ENCODE measurements at places on chromosomes 4 and X. TPM values are rescaled to one million over a fixed set of nuclear protein-coding genes. Genes with fewer than 3 reads are reported as not detected.

Gene DCHS2
- total RNA-seq: not detected

Gene ING2
- total RNA-seq: 11.1 TPM

Gene SMAD1
- total RNA-seq: 55.5 TPM

Gene NIPAL1
- 0.71 TPM for total RNA-seq

DNA sequence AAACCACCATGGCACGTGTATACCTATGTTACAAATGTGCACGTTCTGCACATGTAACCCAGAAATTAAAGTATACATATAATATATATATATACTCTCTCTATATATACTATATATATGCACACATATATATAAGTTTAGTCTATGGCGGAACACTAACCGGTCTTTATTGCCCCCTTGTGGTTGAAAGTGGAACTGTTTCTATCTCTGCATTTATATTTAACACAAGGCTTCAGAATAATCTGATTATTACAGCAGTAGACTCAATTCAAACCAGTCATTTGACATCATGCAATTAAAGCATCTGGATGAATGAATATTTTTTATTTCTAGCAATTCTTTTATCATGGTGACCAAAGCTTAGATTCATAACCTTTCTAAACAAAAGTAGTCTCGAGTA, 14.6 kb downstream of the RAB9B start:
- DNase-seq: peak; percentile 14

Gene PAGE2
- total RNA-seq: not detected

- DNase-seq: no peak
Observed at GRCh38 chr4:183154701-183155391, 55.8 kb downstream of the WWC2 start.

DNA sequence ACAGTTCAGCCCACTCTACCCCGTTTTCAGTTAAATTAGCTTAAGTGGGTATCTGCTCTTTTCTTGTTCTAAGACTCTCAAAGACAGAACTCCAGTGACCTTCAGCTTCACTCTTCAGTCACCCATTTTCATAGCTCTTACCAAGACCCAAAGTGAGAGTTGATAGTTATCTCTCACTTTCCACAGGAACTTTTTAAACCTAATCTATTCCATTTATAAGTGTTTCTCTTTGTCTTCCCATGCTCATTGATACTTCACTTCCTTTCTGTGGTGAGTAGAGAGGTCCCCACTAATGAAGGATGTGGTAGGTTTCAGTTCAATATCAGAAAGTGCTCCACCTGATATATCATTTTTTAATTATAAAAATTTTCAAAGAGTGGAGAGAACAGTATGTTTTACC, 33.4 kb downstream of the COX18 start:
- DNase-seq: no peak

- no peak for DNase-seq
Observed at GRCh38 chr4:129236351-129236750, 140.4 kb downstream of the C4orf33 start.

Gene MRPS18C
- 22.1 TPM for total RNA-seq

GRCh38 chr4:184310171-184310567, 92.5 kb upstream of the ENPP6 start:
- DNase-seq: no peak

Gene KLF3
- total RNA-seq: 8.4 TPM

Gene KLHL2
- 22.2 TPM for total RNA-seq

DNA sequence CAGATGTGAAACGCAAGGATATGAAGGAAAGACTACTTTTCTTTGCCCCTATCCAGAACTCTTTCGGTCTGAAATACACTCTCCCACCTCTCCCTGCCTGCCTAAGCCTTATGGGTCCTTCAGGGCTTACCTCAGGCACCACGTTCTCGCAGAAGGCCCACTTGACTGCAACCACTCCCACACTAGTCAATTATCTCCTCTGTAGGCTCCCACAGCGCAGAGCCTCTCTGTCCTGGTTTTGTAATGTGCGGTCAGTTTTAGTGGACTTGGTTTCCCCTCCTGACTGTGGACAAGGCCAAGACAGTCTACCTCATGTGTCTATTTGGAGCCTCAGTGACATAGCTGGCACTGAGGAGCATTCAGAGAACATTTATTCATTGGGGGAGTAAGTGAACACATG, 11.1 kb downstream of the CNGA2 start:
- DNase-seq: no peak

Gene FAM47A
- not detected for total RNA-seq

- DNase-seq: no peak
Observed at GRCh38 chr4:181784881-181785280, 458.3 kb upstream of the TENM3 start.

GRCh38 chrX:69900491-69900890, 149.2 kb downstream of the AWAT2 start:
- DNase-seq: no peak

GRCh38 chr4:121016611-121017010, 55.7 kb downstream of the NDNF start:
- no peak for DNase-seq

DNA sequence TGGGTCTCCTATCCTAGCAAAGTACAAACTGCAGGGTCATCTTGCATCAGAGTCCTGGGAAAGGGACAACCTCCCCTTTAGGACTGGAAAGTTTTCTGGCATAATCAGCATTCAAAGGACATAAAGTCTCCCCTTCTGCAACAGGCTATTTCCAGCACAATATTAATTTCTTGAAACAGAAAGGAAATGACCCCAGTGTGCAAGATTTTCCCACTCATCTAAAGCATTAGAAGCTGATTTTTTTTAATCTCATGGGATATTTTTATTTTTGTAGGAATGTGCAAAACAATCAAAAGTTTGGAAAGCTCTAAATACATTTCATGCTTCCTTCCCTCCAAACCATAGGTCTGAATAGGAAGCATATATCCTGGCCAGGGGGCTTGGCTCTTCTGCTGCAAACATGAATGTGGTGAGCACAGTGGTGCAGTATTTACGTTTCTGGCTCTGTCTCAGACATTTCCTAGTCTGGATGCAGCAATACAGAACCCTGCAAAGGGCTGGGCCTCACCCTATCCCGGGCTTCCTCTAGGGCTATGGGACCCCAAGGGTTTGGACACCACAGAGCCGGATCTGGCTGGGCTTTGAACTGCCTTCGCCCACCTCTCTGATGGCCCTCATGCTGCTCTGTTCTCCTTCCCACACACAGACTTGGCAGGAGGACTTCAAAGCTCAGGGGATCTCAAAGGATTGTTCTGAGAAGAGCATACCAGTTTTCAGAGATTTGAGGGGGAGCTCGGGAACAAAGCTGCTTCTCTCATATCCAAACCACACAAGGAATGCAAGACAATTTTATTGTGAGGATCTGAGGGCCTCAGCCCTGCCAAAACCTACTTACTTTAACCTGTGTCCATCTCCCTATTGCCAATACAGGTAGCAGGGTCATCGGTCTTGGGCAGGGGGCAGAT, 64.9 kb downstream of the POLR2B start:
- DNase-seq: peak; percentile 70

Gene ADH6
- total RNA-seq: not detected

DNA sequence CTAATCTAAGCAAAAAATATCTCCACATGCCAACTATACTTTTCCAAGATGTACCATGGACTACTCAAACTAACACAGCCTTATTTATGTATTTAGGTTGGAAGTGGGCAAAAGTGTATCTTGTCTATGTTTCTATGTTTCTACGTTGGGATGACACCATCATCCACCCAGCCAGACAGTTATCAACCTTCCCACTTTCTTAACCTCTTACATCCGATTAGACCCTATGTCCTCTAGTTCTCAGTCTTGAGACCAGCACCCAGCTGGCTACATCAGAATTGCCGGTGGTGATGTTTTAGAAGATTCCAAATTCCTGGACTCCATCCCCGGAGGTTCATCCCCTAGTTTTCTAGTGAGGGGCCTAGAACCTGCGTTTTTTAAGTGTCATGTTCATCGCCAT, 1.0 kb upstream of the AASDH start:
- peak; percentile 4 for DNase-seq

DNA sequence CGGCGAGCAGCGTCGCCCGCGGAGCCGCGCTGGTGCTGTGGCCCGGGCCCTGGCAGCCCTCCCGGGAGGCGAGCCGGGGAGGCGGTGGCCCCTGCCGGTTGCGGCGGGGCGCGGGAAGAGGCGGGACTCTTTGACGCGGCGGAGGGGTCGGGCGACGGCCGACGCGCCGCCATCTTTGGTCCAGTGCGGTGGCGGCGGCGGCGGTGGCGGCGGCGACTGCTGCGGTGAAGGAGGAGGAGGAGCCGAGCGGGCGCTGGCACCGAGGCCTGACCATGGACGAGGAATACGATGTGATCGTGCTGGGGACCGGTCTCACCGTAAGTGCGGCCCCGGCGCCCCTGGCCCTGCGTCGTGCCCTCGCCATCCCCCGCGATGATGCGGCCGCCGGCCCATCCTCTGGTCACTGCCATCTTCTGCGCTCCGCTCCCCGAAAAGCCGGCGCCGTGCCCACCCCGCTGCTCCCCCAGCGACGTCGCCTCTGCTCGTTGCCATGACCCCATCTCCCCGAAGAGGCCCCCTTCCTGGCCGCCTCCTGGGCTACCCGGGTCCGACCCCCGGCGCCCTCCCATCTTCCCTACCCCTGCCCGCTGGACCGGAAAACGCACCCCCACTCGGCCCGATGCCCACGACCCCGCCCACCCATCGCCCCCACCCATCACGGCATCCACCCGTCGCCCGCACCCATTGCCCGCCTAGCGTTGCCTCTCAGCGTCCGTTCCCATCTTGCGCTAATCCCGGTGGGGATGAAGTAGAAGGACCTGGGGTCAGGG, at the start of gene GDI1:
Gene GDI1 (plus strand): TSS at position 172 of the 770 bp plus-strand sequence. CDS start 101 bp downstream, at position 273.
- DNase-seq: peak; percentile 43

GRCh38 chrX:3518870-3519269, 172.4 kb upstream of the MXRA5 start:
- peak; percentile 97 for DNase-seq

DNA sequence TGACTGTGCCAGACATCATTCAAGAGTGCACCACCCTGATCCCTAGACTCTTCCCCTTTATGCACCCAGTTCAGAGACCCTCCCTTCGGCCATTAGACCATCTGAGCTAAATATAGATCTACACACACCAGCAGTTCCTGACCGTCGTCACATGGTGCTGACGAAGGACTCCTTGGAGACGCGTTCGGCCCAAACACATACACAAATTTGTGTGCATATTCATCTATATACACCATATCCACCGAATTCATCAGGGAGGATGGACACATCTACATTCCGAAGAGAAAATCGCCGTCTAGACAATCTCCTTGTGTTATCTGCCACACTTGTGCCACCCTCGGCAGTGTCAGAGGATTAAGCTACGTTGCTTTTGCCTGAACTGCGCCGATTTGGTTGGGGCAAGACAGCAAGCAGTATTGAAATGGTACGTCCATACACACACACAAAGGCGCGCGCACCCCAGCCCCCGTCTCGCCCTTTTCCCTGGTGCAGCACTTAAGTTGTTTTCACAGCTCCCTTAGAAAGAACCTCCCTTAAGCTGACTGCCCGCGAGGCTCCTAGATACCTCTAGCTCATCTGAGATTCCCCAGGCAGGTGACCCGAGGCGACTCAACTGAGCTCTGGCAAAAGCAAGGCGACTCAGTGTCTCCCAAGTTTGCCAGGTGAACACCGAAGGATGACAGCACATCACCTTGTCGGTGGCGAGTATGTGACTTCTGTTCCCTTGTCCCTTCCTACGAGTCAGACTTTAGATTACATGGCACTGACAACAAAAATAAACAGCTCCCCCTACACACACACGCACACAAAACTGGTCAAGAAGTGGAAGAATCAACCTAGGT, 1.0 kb downstream of the RASGEF1B start:
- no peak for DNase-seq

GRCh38 chr4:94551643-94552564, 100.2 kb downstream of the PDLIM5 start:
- peak; percentile 65 for DNase-seq

Gene HTN1
- total RNA-seq: not detected

DNA sequence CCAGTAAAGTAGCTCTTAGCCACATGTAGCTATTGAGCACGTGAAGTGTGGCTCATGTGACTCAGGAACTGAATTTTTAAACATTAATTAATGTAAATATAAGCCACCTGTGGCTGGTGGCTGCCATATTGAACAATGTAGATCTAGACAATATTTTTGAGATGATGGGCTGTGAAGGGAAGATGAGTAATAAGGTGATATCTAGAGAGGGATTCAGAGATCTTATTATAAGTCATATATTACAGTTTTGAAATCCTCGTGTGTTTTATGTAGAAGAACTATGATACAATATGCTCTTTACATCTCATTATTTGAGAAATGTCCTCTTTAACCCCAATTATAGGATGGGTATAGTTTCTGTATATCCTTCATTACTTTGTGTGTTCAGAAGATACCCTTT, 5.6 kb downstream of the GAR1 start:
- DNase-seq: no peak

DNA sequence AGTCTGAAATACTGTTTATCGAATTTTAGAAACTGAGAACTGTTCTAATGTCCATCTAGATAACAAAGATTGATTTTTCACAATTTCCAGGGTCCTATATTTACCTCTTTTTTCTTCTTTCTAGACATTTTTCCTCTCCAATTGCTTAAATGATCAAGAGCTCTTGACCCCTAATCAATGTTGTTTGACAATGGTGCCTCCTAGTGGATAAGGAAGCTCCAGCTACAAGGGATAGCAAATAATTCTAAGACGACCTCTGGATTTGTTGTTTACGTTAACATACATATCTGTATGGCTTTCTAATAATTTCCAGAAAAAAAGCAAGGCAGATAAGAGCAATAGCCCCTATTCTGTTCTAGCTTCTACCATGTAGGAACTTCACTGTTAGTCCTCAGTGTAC, 35.8 kb downstream of the GPR82 start:
- DNase-seq: peak; percentile 31

DNA sequence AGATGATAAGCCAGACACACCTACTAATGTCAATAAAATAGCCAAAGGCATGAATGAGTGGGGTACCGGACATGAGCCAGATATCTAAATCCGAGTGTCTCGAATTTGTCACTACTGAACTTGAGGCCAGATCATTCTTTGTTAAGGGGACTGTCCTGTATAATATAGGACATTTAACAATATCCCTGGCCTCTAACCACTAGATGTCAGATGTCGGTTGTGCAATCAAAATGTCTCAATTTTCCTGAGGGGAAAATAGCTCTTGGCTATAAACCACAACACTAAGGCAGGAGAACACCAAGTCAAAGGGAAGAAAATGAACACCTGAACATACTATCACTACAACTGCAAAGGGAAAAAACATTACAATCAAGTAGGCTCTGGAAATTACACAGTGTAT, 154.5 kb downstream of the GPM6A start:
- DNase-seq: no peak

DNA sequence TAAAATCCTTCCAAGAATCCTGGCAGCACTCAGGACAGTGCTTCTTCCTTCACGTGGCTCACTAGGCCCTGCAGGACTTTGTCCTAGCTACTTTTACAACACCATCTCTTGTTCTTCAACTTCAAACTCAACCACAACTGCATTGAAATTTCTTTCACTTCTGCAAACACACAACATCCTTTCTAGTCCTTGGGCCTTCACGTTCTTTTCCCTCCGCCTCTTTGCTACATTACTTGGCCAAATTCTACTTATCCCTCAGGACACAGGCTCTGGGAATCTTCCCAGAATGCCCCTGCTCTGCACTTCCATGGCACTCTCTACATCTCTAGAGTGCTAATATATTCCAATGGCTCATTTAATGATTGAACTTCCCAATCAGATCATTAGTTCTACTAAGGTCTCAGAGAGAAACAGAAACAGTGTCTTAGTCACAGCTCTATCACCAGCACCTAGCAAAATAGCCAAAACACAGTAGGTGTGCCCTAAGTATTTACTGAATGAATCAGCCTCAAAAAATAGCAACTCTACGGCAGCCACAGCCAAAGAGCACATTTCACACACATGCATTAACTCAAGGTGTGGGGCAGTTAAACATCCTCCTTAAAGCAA, 73.3 kb downstream of the MANBA start:
- peak; percentile 26 for DNase-seq

Data from LHCN-M2 (cell line).